ENCODE measurements at places on chromosomes 2 and 18.
A peak's percentile ranks its signal among the peaks of the same experiment; 100 is the strongest.

- DNase-seq, result no peak
Measured at GRCh38 chr2:157523270-157524247, 79.7 kb upstream of the CYTIP start.

GRCh38 chr18:48292782-48293424, 116.3 kb downstream of the ZBTB7C start:
- DNase-seq, result no peak

- DNase-seq, result peak; percentile 59
Measured at GRCh38 chr2:240655931-240656886, 26.5 kb downstream of the AQP12B start.

- peak; percentile 52 for DNase-seq
Measured at GRCh38 chr2:203340791-203341487, 12.7 kb downstream of the ABI2 start.

DNA sequence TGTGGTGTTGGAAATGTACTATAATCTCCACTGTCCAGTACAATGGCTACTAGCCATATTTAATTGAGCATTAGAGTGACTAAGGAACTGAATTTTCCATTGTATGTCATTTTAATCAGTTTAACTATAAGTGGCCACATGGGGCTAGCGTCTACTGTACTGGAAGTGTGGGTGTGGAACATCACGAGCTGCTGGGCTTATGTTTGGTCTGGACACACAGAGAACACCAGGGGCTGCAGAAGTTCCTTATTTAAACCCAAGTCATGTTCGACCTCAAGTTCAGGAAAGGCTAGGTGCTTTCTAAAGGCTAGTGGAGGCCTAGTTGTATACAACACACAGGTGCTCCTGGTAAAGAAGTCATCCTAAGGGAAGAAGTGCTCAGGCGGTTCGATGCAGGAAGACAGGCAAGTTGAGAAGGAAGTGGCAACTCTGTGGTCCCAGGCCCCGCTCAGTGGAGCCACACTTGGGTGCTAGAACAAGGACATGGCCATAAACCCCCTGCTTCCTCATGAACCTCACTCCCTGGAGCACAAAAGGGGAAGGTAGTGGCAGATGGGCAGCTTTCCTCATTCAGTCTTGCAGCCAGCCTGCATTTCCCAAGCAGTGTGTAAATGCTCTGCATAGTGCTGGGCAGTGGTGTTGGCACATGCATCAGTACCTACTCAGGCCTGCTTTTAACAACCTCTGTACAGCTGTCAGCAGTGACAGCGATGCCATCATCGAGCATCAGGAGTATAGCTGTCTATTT, 13.3 kb downstream of the LGALSL start:
- DNase-seq, result no peak

- no peak for DNase-seq
Measured at GRCh38 chr2:141440072-141440635, 690.7 kb downstream of the LRP1B start.

DNA sequence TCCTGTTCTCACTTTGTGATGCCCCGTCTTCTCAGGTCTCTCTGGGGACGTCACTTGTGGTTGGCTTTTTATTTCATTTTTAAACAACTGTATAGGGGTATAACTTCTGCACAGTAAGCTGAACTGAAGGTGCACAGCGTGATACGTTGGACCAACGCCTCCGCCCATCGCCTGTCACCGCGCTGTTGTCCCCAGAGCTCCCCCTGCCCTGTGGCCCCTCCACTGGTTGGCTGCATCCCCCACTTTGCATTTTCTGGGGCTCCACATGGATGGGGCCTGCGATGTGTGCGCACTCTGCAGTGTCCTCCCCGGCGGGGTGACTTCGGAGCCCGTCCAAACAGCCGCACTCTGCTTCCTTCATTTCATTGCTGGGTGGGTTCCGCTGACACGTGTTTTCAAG, 14.3 kb downstream of the GPR35 start:
- no peak for DNase-seq
